ENCODE measurements at places on chromosomes 6 and 20.

DNA sequence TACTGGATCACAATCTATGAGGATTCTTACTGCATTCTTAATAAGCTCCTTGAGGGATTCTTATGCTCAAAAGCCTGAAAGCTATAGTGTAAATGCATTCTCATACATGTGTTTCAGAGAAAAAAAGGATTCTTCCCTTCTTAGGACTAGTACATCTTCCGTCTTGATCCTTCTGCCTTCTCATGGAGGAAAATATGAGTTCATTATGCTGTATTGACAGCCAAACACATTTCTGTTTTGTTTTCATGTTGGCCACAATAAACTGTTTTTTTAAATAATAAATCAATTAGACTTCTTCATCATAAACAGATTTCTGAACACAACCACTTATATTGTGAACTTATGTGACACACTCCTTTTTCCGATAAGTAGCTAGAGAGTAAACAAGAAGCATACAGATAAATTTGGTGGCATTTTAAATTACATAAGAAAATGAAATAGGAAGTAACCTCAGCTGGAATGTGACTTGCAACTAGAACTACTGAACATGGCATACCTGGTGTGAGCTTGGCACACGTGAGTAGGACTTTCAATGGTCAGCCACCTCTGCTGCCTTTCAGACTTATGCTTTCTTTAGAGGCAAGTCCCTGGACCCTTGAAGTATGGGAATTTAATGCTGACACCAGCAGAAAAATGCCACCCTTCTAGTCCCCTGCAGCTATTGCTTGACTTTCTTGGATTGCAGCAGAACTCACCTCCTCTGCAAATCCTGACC lies 350.4 kb downstream of the BCKDHB start:
- no peak for DNase-seq

DNA sequence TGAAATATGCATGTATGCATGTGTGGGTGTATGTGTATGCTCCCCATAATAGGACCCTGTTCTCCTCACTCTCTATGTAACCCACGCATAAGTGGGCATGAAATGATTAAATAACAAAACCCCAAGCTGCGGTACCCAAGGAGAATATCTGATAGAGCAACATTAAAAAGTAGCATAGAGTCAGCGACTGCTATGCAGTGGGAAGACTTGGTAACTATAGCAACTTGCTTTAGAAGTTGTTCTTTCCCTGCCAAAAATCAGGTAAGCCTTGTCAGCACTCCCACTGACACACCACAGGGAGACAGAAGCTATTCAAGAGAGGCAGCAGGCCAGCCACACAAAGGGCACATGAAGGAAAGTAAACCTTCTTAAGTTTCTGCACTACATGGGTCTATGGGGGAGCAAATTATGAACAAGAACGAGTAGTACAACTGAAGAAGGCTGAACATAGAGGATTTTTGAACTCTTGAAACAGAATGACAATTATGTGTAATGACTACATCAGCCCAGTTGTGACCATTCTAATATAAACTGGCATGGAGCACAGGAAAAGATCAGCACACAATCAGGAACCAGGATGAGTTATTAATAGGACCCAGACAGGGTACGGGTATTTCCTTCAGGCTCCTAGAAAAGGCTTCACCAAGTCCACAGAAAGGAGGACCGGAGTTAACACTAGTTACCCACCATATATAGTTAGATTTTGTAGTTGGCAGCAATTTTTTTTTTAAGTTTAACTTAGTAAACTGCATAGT lies 89.9 kb downstream of the GPR6 start:
- no peak for DNase-seq

- peak; percentile 58 for DNase-seq
These were observed 91.9 kb downstream of the PDE10A start for GRCh38 chr6:165571068-165571682.

DNA sequence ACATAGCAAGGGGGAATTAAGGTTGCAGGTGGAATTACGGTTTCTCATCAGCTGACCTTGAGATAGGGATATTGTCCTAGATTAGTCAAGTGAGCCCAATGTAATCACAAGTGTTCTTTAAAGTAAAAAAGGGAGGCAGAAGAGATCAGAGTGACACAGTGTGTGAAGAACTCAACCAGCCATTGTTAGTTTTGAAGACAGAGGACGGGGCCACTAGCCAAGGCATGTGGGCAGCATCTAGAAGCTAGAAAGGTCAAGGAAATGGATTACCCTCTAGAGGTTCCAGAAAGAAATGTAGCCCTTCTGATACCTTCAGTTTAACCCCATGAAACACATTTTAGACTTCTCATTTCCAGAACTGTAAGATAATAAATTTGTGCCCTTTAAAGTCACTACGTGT lies 18.5 kb upstream of the TSPYL1 start:
- no peak for DNase-seq

DNA sequence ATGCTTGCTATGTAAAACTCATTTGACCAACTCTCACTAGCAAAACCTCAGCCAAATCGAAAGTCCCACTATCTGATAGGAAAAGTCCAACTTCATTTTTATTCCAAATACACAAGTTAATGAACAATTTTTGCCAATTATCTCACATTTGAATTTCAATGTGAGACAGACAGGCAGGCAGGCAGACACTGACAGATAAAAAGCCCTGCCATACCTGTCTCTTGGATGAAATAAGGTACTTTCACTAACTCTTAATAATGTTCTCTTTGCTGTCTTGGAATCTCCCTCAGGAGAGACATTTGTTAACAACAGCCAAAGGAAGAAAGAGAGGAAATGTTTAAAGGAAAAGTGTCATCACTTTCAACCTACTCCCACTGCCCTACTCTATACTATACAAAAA lies 82.0 kb downstream of the RNGTT start:
- no peak for DNase-seq

DNA sequence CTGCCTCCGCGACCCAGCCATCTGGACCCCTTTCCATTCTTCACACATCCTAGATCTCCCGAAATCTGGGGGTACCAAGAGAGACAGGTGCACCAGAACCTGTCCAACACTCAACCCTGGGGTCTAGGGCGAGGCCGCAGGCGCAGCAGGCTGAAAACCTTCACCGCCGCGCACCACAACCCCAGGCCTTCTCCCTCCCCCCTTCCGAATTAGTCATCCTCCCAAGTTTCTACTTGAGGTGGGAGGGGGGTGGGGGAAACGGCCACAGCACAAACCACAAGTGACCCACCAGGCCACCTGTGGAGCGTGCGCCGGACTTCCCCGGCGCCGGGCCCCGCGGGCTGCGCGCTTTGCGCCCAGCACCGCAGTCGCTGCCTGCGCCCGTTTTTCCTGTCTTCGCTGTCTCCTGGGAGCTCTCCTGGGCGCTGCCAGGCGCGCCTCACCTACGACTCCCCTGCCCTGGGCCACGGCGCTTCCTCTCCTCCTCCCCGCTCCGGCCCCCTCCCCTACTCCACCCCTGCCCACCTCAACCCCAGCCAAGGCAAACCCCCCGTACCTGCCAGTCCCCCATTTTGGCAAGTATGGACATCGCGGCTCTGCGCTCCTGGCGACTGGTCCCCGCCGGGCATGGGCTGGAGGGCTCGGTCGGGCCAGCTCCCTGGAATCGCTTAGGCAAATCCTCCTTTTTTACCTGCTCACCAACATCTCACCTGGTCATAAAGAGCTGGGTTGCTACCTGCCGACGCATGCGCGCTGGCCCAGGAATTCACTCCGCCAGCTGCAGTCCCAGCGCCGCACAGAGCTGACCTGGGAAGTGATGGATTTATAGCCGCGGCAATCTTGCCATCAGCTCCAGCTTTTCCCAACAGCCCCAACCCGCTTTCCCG lies 4.2 kb upstream of the TFAP2A start:
- DNase-seq: peak; percentile 19

DNA sequence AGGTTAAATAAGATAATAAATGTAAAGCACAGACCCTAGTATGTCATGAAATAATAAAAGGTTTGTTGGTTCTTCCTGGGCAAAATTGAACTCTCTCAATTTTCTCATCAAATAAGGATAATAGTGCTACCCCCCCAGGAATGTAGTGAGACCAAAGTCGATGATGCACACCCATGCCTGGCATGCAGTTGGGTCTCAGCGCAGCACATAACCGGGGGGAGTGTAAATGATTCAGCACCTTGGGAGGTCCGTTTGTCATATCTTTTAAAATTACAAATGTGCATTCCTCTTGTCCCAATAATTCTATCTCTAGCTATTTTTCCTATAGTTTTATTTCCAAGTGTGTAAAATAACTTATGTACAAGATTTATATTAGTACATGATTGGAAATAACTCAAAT lies 31.3 kb upstream of the CCDC167 start:
- DNase-seq: peak; percentile 90

DNA sequence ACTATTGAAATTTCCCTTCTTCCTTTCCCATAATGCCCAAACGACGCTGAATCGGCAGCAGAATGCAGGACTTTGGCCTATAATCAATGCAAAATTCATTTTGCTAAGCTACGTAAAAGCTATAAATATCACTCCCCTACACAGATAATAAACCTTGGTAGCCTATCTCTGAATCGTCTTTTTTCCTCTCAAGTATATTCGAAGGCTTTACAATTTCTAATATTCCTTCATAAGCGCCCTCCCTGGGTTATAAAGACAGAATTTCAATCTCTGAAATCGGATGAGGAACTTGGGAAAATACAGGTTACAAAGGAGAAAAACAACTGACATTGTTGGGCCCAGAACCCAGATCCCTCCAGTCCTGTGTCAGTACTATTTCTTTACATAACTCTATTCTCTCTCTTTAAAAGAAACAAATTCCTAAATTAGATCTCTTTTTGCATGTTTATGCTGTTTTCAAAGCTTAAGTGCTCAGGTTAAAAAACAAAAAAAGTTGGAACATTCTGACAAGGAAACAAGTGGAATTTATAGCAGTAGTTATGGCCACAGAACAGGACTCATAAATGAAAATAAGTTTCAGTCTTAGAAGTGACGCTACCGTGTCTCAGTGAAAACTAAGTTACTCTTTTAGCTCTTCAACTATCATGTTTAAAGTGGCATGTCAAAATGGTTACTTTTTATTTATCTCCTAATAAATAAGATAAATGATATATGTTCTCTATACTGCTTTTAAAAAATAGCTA lies 84.5 kb downstream of the SESN1 start:
- DNase-seq: no peak

DNA sequence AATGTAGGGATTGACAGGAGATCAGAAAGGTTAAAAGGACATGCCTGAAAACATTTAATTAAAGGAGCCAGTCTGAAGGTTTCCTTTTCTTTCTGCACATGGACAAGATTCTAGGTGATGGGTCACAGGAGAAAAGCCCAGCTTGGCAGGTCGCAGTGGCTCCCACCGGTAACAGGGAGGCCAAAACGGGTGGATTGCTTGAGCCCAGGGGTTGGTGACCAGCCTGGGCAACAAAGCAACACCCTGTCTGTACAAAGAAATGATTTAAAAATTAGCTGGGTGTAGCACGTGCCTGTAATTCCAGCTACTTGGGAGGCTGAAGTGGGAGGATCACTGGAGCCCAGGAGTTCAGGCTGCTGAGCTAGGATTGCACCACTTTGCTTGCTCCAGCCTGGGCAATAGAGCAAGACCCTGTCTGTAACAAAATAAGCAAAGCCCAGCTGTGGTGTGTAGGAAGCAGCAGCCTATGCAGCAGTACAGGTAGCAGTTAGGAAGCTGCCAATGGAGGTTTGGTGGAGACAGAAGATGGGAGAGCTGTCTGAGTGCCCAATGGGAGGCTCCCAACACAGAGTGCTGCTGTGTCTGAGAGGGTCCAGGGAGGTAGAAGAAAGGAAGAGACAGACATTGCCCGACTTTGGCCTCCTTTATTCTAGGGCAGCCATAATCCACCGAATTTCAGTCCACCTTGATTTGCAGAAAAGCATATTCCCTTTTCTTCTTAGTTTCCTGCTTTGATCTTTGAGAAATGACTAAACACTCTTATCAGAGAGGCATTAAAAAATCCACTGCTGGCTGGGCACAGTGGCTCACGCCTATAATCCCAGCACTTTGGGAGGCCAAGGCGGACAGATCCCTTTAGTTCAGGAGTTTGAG lies 7.1 kb upstream of the AP5S1 start:
- no peak for DNase-seq

DNA sequence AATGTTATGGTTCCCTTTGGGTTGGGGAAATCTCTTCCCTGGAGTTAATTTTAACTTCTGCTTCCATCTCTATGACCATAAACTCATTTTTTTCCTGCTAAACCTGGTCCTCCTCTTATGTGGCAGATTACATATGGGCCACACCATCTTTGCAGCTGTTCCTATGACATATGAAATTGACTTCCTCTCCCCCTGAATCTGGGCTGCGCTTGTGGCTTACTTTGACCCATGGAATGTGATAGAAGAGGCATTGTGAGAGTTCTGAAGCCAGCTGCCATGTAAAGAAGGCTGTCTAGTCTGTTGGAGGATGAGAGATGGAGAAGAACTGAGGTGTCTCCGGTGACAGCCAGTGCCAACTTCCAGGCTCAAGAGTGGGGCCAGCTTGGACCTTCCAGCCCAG lies 100.1 kb downstream of the CDC5L start:
- peak; percentile 50 for DNase-seq

DNA sequence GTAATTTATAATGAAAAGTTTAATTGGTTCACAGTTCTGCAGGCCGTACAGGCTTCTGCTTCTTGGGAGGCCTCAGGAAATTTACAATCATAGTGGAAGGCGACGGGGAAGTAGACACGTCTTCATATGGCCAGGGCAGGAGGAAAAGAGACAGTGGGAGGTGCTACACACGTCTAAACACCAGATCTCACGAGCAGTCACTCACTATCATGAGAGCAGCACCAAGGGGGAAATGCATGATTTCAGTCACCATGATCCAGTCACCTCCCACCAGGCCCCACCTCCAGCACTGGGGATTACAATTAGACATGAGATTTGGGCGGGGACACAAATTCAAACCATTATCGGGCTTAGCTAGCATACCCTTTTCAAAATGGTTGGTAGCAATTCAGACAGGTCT lies 41.2 kb downstream of the EIF2S2 start:
- DNase-seq: no peak

DNA sequence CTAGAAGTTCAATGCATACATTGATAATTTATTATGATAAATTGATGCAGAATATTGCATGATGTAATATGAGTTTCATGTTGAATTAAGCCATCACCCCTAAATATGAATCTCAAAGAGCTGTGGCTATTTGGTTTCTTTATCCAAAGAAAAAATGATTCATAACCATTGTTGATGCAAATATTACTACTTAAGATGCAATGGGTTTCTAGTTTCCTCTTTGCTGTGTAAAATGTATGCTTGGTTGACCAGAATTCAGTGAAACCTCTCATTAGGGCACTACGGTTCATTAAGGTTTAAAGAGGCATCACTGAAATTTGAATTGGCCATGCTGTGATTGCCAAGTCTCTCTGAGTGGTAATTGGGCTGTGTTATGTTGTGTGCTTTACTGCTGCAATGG lies 492.5 kb upstream of the FLRT3 start:
- no peak for DNase-seq

- DNase-seq: no peak
These were observed 1.6 kb upstream of the PSMB8 start for GRCh38 chr6:32845384-32845884.

DNA sequence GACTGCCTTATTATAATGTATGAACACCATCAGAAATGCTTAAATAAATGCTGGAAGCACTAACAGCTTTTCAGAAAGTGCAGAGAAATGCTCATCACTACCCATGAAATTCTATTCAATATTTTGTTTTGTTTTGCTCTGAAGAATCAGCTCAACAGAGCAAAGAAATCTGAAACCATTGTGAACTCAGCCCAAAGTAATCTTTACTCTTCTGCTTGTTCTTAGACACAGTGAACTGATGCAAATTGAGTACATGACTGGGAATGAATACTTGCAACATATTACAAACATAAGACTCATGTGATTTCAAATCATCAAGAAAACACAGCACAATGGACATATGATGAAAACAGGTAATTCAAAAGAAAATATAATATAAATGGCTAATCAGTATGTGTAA lies 404.6 kb upstream of the OPRM1 start:
- DNase-seq: no peak

GRCh38 chr20:58986968-58987517 lies 6.0 kb downstream of the NELFCD start:
- no peak for DNase-seq

All from fibroblast of skin of right biceps (primary cell).